Activated CD8-positive, alpha-beta memory T cell treated with anti-CD3 and anti-CD28 coated beads, Interleukin-2, amount 50 U/mL, for 48 hours (primary cell): ENCODE measurements at places on chromosomes 5 and 9.

GRCh38 chr9:92966518-92966800, 19.1 kb downstream of the FGD3 start:
- peak; percentile 52 for DNase-seq

GRCh38 chr9:69044240-69045219, 9.0 kb downstream of the FXN start:
- no peak for DNase-seq

GRCh38 chr5:131396630-131397273, 132.9 kb downstream of the CDC42SE2 start:
- DNase-seq, result no peak

GRCh38 chr9:127693143-127693542, 13.6 kb upstream of the CFAP157 start:
- DNase-seq, result no peak

DNA sequence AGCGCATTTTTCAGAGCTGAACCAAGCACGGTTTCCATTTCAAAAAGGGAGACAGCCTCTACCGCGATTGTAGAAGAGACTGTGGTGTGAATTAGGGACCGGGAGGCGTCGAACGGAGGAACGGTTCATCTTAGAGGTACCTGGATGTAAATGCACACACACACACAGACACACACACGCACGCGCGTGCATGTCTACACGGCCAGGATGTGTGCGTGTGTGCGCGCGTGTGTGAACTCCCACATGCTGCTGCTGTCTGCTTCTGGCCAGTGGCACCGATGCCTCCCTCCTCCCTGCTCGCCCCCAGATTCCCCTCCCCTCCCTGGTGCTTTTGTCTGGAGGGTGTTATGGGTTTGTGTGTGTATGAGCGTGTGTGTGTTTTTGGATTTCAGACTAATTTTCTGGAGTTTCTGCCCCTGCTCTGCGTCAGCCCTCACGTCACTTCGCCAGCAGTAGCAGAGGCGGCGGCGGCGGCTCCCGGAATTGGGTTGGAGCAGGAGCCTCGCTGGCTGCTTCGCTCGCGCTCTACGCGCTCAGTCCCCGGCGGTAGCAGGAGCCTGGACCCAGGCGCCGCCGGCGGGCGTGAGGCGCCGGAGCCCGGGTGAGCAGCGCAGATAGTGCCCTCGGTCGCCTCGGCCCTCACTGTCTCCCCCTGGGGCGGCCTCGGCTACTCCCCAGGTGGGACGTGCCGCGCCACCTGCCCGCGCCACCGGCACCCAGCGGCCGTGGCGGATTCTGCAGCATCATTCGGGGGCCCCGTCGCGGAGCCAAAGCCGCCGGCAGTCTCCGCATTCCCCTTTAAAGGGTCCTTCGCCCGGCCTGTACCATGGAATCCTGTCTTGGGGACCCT, at the start of gene NTRK2:
Gene NTRK2 (plus strand): TSS at position 442 of the 850 bp plus-strand sequence. CDS start 1,020 bp downstream, outside the sequence.
- peak; percentile 60 for DNase-seq

GRCh38 chr9:135002336-135002735, 84.6 kb upstream of the FCN1 start:
- no peak for DNase-seq

DNA sequence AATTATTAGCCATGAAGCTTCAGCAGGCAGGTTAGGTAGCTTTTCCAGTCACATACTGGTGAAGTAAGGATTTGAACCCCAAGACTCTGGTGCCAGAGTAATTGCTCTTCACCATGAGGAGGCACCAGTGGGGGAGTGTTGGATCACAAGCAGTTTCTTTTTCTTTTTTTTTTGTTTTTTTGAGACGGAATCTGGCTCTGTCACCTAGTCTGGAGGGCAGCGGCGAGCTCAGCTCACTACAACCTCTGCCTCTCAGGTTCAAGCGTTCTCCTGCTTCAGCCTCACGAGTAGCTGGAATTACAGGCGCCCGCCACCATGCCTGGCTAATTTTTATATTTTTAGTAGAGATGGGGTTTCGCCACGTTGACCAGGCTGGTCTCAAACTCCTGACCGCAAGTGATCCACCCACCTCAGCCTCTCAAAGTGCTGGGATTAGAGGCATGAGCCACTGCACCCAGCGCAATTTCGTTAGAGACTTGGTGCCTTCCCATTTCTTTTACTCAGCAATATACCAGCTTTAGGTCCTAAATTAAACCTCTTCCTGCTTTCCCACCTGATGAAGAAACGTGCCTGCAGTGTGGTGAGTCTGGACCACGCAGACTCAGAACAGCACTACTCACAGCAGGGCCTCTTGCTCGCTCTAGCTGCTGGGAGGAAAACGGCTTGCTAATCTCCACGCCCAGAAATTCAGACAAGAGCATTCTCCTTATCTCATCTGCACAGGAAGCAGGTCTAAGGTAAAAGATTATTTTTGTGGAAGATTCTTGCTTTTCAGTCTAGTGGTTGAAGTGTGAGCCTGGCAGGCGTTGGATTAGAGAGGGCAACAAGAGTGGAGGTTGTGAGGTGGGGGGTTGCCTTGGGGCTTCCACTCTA, at the start of gene S100Z:
Gene S100Z (plus strand): TSS at position 596 of the 873 bp plus-strand sequence. CDS start 25,346 bp downstream, outside the sequence.
- peak; percentile 59 for DNase-seq

GRCh38 chr9:15433661-15434060, 11.0 kb downstream of the SNAPC3 start:
- no peak for DNase-seq

- no peak for DNase-seq
Observed at GRCh38 chr5:18497089-18497488, 862.8 kb downstream of the TAF11L14 start.

DNA sequence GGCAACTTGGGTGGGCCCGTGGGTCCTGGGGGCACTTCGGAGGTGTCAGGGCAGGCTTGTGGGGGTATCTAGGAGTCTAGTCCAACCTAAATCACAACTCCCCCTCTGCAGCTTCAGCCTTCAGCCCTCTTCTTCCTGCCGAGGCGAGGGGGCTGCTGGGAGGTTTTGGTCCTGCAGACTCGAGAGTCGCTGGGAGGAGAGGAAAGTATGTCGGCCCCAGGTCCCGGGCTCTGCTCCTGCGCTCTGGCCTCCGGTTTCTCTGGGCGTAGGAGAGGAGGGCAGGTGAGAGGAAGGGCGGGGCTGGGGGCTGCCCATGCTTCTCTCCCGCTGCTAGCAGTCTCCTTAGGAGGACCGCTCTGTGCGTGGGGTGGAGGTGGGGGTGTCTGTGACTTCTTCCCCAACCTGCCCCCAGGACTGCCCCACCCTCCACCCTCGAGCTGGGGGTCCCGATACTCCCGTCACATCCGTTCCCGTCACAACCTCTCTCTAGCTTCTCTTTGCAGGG, 139.8 kb upstream of the COL5A1 start:
- DNase-seq, result no peak

GRCh38 chr9:105475302-105475701, 27.5 kb downstream of the FSD1L start:
- no peak for DNase-seq

GRCh38 chr9:120741701-120742100, 27.4 kb upstream of the MEGF9 start:
- no peak for DNase-seq

GRCh38 chr9:120859361-120859760, 16.6 kb upstream of the PSMD5 start:
- DNase-seq, result no peak

GRCh38 chr9:110874963-110875674, 163.2 kb downstream of the LPAR1 start:
- no peak for DNase-seq

DNA sequence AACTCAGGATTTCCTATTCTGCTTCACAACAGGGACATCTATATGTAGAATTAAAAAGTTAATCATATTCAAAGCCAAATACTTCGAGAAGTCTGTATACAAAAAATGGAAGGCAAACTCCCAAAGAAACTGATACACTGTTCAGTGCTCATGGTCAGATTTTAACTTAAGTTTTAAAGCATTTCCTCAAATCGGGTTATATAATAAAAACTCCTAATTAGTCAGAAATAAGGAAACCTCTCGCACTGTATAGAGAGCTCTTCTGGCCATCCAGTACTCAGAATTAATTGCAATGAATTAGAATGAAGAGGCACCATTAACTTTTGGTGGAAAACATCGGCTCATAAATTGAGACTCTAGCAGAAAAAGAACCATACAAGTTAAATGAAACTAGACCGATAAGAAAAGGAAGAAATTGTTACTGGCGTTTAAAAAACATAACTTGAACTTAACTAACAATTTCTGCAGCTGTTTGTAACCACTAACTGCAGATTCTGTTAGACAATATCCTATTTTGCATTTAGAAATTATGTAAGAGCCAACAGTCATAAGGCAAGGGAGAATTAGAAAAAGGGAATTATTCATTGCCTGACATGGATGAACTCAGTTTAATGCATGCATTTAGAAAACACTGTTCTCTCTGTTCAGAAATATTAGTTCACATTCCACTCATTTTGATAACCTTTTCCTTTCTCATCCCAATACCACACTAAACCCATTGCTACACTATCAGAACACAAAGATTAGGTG, 96.6 kb downstream of the FNBP1 start:
- DNase-seq, result no peak

DNA sequence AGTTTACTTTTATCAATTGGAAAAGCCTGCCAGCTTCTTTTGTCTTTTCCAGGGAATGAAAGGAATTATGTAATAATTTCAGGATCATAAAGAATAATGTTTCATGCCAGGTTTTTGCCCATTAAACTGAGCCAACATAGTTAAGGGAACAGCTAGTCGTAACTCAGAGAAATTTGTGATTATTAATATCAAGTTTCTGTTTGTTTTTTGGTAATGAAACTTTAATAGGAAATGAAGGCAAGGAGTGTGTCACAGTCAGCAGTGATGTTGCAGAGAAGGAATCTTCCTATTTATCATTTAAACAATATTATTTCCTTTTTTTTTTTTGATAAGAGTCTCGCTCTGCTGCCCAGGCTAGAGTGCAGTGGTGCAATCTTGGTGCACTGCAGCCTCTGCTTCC, 10.7 kb downstream of the NFIL3 start:
- DNase-seq, result no peak

GRCh38 chr5:4646715-4647375, 493.3 kb upstream of the ADAMTS16 start:
- DNase-seq, result no peak

- DNase-seq, result no peak
Observed at GRCh38 chr5:136030956-136031611, 2.3 kb downstream of the TGFBI start.

- DNase-seq, result no peak
Observed at GRCh38 chr9:99607842-99608448, 213.7 kb upstream of the NR4A3 start.

DNA sequence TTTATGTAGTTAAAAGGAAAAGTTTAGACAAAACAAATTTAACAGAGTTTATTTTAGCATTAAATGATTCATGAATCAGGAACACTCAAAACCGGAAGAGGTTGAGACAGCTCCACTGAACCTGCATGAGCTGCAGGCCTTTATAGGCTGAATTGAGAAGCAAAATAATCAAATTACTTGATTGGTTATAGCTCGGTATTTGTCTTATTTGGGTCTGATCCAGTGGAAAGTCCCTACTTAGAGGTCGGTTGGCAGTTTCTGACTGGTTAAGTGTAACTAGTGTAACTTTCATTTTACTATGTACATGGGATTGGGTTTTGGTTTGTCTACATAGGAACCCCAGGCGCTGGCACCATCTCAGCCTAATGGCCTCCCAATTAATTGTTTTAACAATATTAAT, 74.1 kb upstream of the PIK3R1 start:
- DNase-seq, result no peak

DNA sequence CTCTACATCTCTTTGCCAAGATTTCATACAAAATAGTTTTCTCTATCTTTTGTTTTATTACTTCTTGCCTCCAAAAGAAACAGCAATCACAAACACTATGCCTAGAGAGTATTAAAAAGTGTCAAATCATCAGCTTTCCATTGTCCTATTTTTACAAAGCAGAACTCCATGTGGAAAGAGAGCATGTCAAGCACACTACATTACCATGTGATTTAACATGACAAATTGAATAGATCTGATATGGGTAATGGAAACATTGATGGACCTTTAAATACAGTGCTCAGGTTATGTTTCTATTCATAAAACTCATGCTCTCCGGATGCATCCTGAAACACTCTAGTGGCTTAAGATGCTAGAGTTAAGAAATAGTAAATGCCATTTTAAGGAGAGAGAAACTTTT, 791.4 kb upstream of the CTNND2 start:
- no peak for DNase-seq

- DNase-seq, result no peak
Observed at GRCh38 chr5:180688330-180689070, 39.1 kb upstream of the FLT4 start.
